ENCODE measurements at places on chromosomes 5 and 9.

- DNase-seq, result no peak
Observed at GRCh38 chr9:128317629-128318028, 4.6 kb downstream of the TRUB2 start.

- DNase-seq, result no peak
Observed at GRCh38 chr9:99092643-99093491, 12.0 kb upstream of the TGFBR1 start.

DNA sequence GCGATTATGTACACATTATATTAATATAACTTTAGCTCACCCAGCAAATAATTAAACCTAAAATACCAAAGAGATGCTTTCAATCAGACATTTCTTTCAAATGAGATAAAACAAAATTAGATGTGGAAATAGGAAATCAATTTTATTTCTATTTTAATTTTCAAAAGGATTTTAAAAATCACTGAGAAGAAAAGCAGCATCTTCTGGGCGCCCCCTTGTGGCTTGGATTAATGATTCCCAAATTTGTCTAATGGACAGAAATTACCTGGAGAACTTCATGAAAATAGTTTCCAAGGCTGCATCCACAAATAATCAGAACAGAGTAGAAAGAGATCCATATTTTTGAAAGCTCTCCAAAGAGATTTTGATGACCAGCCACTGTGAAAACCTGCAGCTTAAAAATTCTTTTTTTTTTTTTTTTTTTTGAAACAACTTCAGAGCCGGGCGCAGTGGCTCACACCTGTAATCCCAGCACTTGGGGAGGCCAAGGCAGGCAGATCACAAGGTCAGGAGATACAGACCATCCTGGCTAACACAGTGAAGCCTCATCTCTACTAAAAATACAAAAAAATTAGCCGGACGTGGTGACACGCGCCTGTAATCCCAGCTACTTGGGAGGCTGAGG, 50.9 kb upstream of the CEMIP2 start:
- DNase-seq, result peak; percentile 43

- peak; percentile 14 for DNase-seq
Observed at GRCh38 chr9:112819635-112820496, 69.3 kb downstream of the SNX30 start.

DNA sequence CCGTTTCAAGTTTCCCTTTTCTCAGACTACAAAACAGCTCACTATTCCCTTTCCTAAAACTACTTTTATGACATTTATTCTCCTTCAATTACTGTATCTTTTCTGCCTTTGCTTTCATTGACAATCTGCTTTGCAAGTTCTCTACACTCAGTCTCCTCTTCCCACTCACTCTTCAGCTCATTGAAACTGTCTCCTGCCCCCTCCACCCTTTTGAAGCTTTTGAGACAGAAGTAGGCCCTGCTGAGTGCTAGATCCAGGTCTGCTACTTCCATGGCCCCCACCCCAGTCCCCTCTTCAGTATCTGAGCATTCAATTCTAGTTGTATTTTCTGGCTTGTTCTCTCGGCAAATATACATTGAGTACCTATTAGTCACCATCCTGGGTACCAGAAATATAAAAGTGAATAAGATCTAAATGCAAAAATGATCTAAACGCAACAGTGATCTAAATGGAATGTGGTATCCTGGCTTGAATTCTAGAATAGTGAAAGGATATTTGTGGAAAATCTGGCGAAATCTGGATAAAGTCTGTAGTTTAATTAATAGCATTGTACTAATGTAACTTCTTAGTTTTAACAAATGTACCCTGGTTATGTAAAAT, 58.4 kb downstream of the OR2K2 start:
- no peak for DNase-seq

- DNase-seq, result no peak
Observed at GRCh38 chr9:84301851-84302250, 38.7 kb downstream of the SLC28A3 start.

GRCh38 chr5:127002390-127002789, 28.0 kb downstream of the MARCHF3 start:
- DNase-seq, result no peak

DNA sequence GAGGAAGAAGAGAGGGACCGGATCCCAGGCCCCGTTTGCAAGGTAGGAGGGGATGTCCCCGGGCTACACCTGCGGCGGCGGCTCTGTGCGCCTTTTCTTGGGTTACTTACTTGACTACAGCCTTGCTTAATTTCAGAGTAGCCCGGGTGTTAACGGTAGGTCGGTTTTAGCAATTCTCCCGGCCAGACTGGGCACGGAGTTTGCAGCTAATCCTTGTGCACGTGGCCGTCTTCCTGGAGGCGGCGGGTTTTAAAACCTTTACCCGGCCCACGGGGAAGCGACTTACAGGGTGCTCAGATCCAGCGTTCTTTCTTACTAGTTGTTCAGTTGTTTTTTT, 313 bp downstream of the BRIX1 start:
- no peak for DNase-seq

DNA sequence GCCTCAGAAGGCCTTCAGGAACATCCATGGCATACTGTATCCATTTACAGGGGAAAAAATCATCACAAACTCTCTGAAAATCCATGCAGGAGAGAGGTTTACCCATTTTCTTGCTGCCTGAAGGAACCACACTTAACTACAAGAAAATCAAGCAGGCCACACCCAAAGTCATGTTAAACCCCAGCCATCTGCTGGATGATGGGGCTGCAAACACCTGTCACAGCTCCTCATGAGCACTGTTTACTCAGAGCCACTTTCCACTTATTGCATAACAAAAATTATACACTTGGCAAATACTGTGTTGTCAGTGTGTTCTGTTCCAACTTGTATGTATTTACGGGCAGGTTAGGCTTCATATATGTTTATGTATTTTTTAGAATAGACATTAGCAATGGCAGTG, 35.8 kb downstream of the PPIC start:
- no peak for DNase-seq

- no peak for DNase-seq
Observed at GRCh38 chr5:125559296-125559695, 812.9 kb upstream of the ZNF608 start.

DNA sequence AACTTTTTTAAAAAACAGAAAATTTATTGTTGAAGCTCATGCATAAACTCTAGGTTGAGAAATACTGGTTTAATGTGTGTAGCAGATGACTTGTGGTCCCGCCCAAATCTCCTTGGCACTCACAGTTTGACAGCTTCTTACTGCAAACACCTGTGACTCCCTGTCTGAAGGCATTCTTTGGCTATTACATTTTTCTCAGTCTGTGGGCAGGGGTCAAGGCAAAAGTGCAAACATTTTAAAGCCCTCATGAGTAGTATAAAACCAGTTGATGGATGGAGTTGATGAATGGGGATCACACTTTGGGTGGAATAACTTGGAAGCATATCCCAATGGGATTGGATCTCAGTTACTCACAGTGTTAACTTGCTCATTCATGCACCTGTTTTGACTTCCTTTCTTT, 1007.0 kb upstream of the NUDT12 start:
- DNase-seq, result no peak

DNA sequence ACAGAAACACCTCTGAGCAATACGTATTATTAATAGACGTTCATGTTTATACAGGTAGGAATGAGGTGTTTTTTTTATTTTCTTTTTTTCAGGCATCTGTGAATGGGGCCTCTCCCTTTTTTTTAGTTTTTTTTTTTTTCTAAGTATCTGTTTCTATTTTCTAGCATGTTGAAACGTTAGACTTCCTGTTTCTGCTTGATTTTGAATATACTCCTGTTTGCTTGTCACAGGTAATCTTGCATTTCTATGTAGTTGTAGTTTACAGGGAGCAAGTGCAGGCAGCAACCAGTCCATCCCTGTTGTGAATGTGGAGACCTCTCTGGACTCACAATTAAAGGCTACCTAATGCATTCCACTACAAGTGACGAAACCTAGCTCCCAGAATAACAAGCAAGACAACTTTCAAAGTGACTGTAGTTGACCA, 22.8 kb upstream of the TNFAIP8 start:
- DNase-seq, result no peak

DNA sequence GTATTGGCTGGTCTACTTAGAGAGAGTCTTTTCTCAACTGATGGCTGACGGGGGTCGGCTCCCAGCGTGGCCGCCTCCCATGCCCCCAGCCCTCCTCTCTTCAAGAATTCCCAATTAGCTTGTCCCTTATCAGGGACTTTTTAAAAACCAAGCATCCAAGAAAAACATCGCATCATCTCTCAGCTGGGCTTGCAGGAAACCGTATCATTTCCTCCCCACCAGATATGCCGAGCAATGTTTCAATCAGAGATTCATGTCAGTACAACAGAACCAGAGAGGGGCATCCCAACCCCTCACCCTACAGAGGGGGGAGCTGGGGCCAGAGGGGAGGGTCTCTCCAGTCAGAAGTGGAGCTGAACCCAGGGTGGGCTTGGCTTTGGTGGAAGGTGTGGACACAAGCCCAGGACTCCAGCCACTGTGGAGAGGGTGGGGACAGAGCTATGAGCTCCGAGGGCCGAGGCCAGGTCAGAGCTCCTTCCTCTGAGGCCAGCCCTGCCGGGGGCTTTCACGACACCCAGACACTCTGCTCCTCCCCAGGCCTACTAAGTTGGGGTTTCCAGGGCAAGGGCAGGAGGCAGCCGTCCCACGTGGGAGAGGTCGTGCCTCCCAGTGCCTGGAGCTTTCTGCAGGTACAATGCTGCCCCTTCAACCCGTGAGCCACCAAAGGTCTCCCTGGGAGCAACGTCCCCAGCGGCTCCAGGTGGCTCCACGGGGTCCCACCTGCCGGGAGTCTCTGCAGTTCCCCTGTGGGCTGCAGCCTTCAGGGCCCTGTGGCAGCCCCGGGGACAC, 39.0 kb upstream of the TMEM250 start:
- no peak for DNase-seq

GRCh38 chr9:82513242-82513751, 524.7 kb downstream of the SPATA31D1 start:
- no peak for DNase-seq

DNA sequence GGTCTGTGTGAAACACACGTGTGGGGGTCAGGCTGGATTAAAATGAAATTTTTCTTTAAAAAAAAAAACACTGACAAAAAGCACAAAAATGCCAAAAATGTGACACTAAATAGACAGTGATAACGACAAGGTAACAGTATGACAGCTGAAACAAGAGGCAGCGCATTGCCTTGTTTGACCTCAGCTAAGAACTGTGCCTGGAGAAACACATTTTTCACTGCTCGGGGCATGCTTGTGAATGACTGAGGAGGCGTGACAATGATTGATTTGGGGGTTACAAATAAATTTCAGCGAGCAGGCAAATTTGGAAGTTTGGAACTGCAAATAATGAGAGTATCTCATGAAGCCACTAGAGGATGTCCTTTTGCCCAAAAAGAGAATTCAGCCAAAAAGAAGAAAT, 44.2 kb upstream of the SPATA31C2 start:
- DNase-seq, result no peak

DNA sequence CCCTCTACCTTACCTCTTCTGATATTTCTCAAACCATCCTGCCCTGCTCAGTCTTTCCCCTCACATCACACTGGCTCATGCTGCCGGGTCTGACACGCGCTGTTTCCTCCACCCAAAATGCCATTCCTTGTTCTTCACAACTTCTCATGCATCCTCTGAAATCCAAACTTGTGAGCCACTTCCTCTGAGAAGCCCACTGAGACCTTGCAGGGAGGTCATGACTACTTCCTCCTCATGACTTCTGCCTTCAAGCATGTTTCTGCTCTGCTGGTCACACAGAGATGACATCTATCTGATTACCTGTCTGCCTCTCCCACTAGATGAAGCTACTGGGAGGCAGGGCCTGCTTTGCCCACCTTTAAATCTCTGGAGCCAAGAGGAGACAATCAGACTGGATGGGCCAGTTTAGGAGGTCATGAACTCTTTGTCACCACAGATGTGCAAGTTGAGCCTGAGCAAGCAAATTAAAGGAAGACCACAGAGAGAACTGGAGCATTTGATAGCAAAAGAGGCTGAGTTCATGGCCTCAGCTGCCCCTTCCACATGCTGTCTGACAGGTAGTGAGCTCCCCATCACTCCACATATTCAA, 119.8 kb upstream of the TBC1D2 start:
- DNase-seq, result no peak

- peak; percentile 13 for DNase-seq
Observed at GRCh38 chr9:136693490-136694162, 6.4 kb upstream of the AGPAT2 start.

DNA sequence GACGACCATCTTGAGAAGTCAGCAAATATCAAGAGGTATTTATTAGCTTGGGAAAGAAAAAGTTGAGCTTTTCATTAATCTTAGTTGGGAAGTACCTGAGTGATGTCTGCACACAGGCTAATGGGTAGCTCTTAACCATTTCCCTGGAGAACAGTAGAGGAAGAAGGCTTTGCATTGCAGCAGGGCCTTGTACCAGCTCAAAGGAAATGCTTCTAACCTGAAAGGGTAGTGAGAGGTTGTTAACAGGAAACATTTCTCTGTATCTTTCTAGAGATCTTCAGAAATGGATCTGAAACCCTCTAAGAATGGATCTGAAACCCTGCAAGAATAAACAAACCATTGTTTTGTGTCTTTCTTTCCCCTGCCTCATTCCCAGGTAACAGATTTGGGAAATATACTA, 393.3 kb downstream of the PLK2 start:
- no peak for DNase-seq

GRCh38 chr5:178199581-178200434, 4.5 kb upstream of the HNRNPAB start:
- DNase-seq, result no peak

DNA sequence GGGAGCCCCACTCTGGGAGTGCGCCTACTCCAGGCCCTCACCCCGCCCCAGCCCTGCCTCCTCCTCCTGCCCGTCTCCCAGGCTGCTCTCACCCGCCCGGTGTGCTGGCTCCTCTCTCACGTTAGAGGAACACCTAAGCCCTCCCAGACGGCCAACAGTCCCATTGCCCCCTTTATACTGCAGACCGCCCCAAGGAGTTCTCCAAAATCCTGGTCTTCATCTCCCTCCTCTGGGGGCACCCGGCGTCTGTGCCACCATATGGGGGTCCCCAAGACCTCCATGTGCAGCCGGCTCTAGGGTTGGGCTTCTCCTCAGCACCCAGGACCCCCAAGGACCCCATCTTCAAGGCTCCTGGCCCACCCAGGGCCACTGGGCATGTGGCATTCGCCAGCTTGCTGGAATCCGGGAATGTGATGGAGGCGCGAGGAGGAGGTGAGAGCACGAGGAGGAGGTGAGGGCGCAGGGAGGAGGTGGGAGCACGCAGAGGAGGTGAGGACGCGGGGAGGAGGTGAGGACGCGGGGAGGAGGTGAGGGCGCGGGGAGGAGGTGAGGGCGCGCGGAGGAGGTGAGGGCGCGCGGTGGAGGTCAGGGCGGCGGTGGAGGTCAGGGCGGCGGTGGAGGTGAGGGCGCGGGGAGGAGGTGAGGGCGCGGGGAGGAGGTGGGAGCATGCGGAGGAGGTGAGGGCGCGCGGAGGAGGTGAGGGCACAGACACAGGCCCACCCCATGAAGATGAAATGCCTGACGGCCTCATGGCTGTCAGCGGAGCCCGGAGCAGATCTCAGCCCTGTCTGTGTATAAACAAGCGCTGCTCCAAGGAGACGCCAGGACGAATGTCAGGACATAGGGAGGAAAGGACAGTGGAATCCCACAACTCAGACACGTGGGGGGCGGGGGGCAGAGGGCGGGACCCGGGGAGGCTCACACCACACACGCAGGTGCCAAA, 41.2 kb downstream of the EXD3 start:
- no peak for DNase-seq

DNA sequence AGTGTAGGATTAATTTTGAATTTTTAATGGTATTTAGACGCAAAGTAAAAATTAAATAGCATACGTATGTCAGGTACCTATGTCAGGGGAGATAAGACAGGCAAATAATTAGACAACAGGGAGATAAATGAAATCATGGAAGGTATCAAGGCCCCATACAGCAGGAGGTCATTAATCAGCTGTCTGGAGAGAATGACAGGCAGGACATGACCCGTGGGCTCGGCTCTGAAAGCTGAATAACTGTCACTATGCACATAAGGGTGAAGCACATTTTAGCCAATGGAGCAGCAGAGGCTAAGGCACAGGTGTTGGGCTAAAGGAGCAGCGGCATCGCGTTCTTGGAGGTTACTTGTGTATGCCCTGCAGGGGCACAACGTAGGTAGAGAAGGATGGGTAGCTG, 11.9 kb downstream of the SLC25A51 start:
- no peak for DNase-seq
